Prostate gland (tissue), 2 donors: ENCODE measurements at places on chromosomes 11 and 22. TPM values are rescaled to one million over a fixed set of nuclear protein-coding genes. Genes with fewer than 3 reads are reported as not detected.

GRCh38 chr11:60422609-60423008 lies 6.8 kb upstream of the MS4A5 start:
- no peak for DNase-seq

DNA sequence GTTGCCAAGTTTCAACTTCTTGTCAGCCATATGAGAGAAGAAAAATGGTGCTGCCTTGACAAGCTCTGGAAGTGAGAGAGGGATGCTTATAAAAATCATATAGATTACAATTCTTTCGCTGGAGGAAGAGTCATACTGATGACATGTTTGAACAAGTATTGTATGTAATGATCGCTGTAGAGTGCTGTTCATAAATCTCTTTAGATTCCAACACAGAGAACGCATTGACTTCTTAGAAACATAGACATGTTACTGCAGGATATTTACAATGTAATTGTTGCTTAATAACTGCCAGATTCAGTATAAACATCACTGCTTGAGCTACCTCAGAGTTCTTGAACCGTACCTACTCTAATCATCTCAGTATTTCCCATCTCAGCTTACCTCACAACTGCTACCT lies 571.6 kb downstream of the LUZP2 start:
- DNase-seq: no peak

Gene KRTAP5-9
- not detected for total RNA-seq

DNA sequence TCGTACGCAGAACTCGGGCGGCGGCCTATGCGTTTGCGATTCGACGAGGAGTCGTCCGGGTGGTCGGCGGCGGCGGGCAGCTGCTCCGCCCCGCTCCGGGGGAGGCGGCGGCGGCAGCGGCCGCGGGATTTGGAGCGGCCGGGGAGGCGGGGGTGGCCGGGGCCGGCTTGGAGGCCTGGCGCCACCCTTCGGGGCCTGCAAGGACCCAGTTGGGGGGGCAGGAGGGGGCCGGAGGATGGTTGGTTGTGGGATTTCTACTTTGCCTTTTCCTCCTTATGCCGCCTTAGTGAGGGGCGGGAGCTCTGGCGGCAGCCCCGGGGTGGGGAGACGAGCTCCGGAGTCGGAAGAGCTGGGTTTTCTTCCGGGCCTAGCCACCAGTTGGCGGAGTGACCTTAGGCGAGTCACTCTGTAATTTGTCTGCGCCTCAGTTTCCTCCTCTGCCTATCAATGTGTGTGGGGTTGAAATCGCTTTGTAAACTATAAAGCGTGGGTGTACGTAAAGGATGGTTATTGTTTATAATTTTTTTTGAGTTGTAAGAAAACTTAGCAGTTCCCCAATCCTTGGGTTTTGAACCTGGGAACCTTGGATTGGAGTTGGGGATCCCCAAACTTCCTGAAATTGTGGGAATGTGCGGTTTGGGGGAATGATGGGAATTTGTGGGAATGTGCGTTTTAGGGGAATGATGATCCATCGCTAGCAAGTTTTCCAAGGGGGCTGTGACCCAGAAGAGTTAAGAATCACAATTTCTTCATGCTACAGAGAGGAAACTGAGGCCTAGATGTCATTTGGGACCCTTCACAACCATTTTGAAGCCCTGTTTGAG lies 679 bp downstream of the TUG1 start:
- DNase-seq: no peak

DNA sequence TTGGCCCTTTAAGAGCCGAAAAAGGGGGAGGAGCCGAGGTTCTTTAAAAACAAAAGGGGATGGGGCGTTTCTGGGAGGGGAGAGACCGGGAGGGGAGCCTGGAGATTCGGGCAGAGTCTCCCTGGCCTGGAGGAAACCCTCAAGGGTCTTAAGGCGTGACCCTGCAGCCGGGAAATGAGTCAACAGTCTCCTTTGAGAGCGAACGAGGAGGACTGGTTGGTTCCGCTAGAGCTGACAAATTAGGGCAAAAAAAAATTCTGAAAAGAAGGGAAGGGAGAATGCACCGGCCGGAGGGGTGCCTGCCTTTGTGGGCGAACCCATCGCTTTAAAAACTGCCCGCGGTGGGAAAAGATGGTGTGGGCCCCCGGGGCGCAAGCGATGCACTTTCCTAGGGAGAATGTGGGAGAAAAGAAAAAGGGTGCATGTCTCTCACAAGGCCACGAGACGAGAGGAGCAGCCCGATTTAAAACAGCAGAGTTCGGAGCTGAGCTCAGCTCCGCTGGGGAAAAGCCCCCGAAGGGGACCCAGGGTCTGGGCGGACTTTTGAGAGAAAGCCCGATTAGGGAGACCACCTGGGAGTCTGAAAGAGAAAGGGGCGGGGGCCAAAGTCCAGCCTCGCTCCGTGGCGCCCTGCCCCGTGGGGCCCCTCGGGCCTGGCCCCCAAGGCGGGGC lies 874 bp downstream of the ZFTA start:
- no peak for DNase-seq

GRCh38 chr22:19238900-19239299 lies 52.6 kb downstream of the CLTCL1 start:
- no peak for DNase-seq

DNA sequence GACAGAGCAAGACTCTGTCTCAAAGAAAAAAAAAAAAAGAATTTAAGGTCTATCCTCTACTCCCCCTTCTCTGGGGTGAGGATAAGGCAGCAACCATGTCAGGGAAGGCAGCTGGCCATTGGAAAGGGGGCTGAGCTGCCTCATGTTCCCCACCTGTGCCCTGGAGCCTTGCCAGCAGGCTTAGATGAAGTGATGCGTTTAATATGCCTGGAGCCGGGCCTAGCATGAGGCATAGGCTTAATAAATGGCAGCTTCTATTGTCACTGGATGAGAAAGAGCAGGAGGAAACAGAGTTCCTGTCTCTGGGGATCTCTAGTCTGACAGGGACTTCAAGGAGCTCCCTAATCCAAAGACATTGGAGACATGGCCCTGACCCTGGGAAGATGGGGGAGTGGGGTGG lies 3.2 kb upstream of the KCNE3 start:
- no peak for DNase-seq

DNA sequence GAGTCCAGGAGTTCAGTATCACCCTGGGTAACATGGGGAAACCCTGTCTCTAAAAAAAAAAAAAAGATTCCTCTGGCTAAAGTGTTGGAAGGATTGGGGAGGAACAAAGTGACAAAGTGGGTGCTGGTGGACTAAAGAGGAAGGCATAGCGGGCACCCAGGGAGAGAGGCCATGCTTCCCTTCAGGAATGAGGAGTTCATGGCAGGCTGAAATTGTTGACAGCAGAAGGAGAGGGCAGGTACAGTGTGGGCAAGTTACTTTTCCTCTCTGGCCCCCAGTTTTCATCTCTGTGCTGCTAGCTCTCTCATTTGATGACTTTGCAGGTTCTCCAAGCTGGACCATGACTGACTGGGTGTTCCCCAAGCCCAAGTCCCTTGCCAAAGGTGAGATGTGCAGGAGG lies 4.4 kb upstream of the SYT13 start:
- DNase-seq: no peak

Gene KCNQ1
- 10.0 TPM for total RNA-seq

- peak; percentile 46 for DNase-seq
Measured at GRCh38 chr11:74232311-74232950, 61.3 kb downstream of the PPME1 start.

Gene TUBA8
- 2.9 TPM for total RNA-seq

- DNase-seq: no peak
Measured at GRCh38 chr11:131446590-131447275, 76.3 kb downstream of the NTM start.

GRCh38 chr11:120835601-120836228 lies 188.2 kb upstream of the TBCEL start:
- no peak for DNase-seq

Gene IFITM5
- not detected for total RNA-seq

Gene NEFH
- total RNA-seq: 149 TPM

Gene CRKL
- 41.6 TPM for total RNA-seq

- DNase-seq: no peak
Measured at GRCh38 chr11:126415128-126415527, 59.6 kb downstream of the ST3GAL4 start.

DNA sequence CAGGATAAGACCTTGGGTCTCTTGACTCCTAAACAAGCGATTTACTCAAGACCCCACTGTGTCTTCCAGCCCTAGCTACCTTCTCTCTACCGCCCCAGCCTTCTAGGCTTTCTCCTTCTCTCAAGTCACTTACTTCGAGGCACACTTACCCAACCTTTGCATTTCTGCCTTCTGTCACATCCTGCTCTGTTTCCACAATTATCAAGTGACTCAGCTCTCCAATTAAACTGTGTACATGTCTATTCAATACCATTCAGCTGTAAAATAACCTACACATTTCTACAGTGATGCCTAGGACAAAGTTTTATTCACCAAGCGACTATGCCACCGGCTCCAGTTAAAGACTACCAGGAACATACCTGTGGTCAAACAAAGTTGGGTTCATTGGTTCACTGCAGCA lies 69.0 kb downstream of the LARGE1 start:
- DNase-seq: no peak

GRCh38 chr22:29842740-29843139 lies 4.7 kb upstream of the ASCC2 start:
- no peak for DNase-seq

GRCh38 chr11:46338988-46339666 lies 8.1 kb upstream of the DGKZ start:
- DNase-seq: peak; percentile 59

DNA sequence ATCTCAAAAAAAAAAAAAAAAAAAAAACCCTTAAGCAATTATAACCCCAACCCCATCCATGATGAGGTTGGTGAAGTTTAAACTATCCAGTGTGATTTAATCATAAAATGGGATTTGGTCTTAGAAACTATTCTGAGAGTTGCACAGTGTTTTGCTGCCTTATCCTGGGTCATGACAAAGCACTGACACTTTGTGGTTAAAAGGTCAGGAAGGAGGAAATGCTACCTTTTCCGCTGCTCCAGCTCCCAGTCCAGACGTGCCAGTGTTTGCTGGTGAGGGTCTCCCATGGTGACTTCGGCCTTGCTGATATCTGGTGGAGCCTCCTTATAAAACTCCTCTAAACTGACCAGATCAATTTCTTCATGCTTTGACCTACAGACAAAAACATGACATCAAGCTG lies 14.5 kb downstream of the THOC5 start:
- DNase-seq: no peak

Gene VSIG10L2
- 1.3 TPM for total RNA-seq

DNA sequence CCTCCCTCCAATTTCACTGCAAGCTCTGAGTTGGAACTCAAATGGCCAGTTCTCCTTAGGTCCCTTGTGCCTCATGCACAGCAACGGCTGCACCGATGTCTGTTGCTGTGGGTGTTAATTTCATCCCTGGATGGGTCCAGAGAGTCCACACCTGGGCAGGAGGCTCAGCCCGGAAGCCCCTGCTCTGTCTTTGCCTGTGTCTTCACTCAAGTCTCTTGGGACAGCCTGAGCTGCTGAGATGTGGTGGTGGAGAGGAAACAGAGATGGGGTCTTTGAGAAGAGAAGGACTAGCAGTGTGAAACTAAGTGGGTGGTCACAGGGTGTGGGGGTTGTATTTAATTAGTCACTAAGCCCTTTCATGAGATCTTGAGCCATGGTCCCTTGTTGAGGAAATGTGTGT lies 109.3 kb downstream of the NECTIN1 start:
- no peak for DNase-seq

- DNase-seq: no peak
Measured at GRCh38 chr22:42114721-42115120, 15.9 kb downstream of the CYP2D6 start.

DNA sequence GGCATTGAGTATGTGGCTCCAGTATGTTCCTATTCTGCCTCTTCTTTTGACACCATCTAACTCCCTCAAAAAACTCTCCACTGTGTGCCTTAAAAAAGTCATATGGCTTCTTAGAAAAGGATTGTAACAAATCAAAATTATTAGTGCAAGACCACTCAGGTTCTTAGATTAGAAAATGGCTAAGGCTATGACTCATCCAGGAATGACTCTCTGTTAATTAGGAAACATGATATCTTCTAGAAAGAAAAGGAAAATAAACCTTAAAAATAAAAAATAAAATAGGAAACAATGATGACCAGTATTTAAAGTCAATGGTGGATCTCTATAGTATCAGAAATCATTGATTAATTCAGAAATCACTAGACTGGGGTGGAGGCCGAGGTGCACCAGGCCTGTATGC lies 21.7 kb downstream of the SLC25A17 start:
- DNase-seq: no peak

- no peak for DNase-seq
Measured at GRCh38 chr11:89447845-89448244, 43.3 kb downstream of the NOX4 start.

DNA sequence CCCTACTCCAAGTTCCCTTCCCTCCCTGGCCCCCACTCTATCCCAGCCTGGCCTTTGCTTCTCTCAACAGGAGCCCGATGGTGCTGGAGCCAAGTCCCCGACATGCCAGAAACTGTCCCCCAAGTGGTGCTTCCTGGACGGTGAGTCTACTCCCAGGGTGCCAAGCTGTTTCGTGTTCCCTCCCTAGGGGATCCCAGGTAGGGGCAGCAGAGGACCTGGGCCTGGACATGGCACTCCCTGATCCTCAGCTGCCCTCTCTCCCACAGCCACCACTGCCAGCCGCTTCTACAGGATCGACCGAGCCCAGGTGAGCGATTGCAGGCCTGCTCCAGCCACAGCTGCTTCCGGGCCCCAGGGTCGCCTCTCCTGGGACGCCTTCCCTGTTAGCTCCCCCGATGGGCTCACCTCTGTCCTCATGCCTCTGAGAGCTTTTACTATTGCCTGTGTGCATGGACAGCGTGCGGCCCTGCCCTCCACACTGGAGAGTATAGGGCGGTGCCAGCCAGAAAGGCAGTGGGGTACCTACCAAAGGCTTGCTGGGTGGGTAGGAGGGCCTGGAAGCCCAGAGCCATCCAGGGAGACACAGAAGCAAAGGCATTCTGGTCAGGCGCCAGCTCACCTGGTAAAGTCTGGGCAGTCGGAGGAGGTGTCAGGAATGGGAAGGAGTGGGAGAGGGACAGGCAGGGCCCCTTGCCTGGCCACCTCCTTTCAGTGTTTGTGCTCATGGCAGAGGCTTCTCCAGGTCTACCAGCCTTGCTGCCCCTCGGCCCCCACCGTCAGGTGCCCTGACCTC lies 5.0 kb upstream of the MDK start:
- DNase-seq: no peak

DNA sequence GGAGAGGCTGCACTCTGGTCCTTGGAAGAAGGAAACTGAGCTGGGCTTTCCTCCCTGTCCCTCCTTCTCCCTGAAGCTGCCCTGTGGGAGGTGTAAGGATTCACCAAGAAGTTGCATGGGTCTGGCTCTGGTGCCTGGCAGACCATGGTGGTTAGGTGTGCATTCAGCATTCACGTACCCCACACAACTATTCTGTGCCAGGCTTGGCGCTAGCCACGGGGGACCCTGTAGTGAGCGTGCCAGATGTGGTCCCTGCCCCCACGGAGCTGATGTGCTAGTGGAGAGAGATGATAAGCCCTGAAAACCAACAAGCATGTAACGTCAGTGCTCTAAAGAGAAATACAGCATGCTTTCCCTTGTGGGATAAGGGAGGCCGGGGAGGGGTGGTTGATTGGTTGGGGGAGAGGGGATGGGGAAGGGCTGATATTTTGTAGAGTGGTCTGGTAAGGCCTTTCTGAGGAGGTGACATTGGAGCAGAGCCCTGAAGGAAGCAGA lies 48.9 kb downstream of the CD82 start:
- no peak for DNase-seq

- no peak for DNase-seq
Measured at GRCh38 chr22:27959335-27960090, 40.5 kb upstream of the PITPNB start.

GRCh38 chr11:91199866-91200265 lies 977.0 kb upstream of the CHORDC1 start:
- no peak for DNase-seq

- DNase-seq: no peak
Measured at GRCh38 chr11:90468923-90469322, 246.1 kb upstream of the CHORDC1 start.
